ENCODE measurements at places on chromosomes 2 and 18. TPM values are rescaled to one million over a fixed set of nuclear protein-coding genes. Genes with fewer than 3 reads are reported as not detected.

The CD28 gene
- total RNA-seq, result 0.22 TPM

GRCh38 chr2:191638079-191638801, 39.7 kb upstream of the NABP1 start:
- no peak for DNase-seq

The FBLN7 gene
- 0.60 TPM for total RNA-seq

DNA sequence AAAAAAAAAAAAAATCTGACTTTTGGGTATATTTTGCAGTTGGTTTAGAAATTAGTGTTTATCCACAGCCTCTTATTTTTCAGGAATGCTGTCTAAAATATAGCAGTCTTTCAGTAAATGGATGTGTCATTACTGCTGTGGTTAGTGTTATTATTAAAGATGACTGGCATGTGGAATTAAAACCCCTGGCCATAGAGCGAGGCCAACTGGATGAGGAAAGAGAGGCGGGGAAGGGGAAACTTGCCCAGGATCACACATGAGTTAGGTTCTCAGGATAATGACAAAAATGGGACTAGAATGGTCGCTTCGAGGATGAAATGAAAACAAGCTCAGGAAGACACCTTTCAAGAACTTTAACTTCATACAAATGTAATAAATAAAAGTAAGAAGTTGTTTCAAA, 57.4 kb upstream of the APCDD1 start:
- DNase-seq, result no peak

DNA sequence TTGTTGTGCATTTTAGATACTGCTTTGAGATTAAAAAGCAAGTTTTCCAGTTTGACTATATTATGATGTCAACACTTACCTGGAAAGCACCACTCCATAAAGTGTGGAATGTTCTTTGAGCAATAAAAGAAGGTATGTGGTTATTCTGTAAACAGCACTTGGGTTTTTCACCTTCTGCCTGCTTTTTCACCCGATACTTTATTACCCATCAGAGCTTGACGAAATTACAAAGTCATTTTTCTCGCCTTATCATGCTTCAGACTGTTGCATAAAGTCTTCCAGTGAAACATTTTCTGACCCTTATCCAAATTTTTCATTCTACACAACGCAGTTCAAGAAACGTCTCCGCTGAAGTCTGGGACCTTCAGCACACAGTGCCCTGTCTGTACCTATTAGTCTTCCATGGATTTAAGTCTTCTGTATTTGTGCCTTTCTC, 25.2 kb downstream of the CAB39 start:
- no peak for DNase-seq

- no peak for DNase-seq
Observed at GRCh38 chr2:161324876-161325275, 16.7 kb downstream of the PSMD14 start.

GRCh38 chr18:76518123-76518859, 23.2 kb upstream of the ZNF516 start:
- peak; percentile 34 for DNase-seq

- no peak for DNase-seq
Observed at GRCh38 chr2:108575132-108575966, 41.1 kb downstream of the LIMS1 start.

The MC2R gene
- not detected for total RNA-seq

The CABYR gene
- total RNA-seq, result 0.30 TPM

The TDRD15 gene
- 0.30 TPM for total RNA-seq

- no peak for DNase-seq
Observed at GRCh38 chr2:53103679-53104078, 663.9 kb upstream of the CHAC2 start.

The TXNDC2 gene
- total RNA-seq, result not detected

Data from tibial nerve (tissue), 4 donors.